ENCODE measurements at places on chromosomes 2 and 18.

GRCh38 chr18:69664399-69664798 is 263.7 kb downstream of the DOK6 start:
- DNase-seq = no peak

- DNase-seq = no peak
Measured at GRCh38 chr2:240646900-240647502, 21.7 kb downstream of the GPR35 start.

GRCh38 chr2:83971547-83971946 is 487.5 kb downstream of the SUCLG1 start:
- no peak for DNase-seq

- DNase-seq = no peak
Measured at GRCh38 chr18:3508576-3509549, 58.9 kb downstream of the TGIF1 start.

DNA sequence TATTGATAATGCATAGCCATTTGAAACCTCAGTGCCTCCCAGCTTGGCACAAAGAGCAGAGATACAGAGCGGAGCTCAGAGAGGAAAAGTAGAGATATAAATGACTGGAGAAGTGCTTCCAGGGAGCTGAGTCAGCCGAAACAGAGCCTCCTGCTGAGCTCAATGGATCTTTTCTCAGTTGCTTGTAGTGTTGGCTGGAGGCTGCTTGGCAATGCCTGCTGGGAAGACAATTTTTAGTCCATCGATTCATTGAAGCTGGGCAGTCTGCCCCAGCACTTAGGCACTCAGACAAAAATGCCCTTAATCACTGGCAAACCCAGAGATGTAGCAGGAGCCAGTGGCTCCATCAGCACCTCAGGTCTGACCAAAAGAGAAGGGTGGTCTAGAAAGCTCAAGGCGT is 81.3 kb upstream of the SETBP1 start:
- no peak for DNase-seq
